GM20000 (cell line): ENCODE measurements at places on chromosomes 7 and 10.

DNA sequence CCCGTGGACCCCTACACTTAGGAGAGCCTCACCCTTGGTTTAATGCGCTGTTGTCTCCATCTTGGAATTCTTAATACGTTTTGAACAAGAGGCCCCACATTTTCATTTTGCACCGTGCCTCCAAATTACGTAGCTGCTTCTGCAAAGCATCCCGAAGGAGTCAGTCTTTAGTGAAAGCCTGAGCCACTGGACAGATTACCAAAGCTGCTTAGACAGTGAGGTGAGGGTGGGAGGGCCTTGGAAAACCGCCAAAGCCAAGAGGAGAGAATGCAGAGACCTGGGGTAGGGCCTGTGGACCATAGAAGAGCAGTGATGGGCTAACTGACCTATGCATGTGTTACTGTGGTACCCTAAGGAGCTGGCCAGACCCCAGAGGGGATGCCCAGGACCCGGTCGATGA, 4.2 kb upstream of the TCAF1 start:
- no peak for DNase-seq

DNA sequence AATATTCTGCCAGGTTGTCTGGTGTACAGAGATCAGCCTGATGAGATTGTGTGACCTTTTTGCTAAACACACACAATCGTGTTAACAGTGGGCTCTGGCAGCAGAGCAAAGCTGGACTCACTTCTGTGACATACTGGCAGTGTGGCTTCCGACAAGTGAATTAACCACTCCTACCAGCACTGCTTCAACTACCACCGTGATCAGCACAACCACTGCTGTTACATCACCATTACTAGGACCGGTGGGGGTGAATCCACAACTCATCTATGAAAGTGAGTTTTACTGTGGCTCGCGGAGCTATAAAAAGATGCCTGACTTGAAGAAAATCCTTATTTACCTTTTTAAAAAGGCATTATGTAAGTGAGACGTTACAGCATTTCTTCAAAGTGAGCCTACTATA, 135.6 kb downstream of the WDR37 start:
- DNase-seq = no peak

- DNase-seq = no peak
These were observed 50.5 kb downstream of the STRA8 start for GRCh38 chr7:135283959-135284638.

GRCh38 chr7:68936471-68937035, 661.7 kb upstream of the AUTS2 start:
- no peak for DNase-seq

DNA sequence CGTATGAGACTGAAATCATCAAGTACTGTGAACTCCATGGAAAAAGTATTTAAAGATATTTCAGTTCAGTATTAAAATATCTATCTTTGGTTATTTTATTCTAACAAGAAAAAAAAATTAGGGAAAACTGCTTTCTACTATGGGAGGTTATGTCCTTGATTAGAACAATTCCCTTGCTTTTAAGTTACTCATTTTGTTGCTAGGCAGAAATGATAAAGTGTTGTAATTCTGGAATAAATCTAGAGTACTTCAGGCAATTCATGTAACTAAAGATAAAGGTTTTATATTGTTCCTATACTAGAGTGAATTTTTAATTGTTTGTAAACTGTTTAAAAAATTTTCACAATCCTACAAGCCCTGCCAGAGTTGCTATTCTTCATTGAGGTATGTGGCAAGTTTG, 92.0 kb downstream of the BBS9 start:
- DNase-seq = no peak

GRCh38 chr10:127526161-127526560, 22.9 kb upstream of the NPS start:
- DNase-seq = no peak

- no peak for DNase-seq
These were observed 158.0 kb downstream of the TRIL start for GRCh38 chr7:28800150-28800549.

- no peak for DNase-seq
These were observed 517.5 kb downstream of the NRG3 start for GRCh38 chr10:82392533-82392932.

GRCh38 chr10:119620241-119621077, 23.7 kb upstream of the TIAL1 start:
- DNase-seq = no peak

- no peak for DNase-seq
These were observed 6.4 kb upstream of the CPA5 start for GRCh38 chr7:130338233-130338632.

GRCh38 chr10:99730026-99730425, 1.9 kb downstream of the COX15 start:
- DNase-seq = no peak

DNA sequence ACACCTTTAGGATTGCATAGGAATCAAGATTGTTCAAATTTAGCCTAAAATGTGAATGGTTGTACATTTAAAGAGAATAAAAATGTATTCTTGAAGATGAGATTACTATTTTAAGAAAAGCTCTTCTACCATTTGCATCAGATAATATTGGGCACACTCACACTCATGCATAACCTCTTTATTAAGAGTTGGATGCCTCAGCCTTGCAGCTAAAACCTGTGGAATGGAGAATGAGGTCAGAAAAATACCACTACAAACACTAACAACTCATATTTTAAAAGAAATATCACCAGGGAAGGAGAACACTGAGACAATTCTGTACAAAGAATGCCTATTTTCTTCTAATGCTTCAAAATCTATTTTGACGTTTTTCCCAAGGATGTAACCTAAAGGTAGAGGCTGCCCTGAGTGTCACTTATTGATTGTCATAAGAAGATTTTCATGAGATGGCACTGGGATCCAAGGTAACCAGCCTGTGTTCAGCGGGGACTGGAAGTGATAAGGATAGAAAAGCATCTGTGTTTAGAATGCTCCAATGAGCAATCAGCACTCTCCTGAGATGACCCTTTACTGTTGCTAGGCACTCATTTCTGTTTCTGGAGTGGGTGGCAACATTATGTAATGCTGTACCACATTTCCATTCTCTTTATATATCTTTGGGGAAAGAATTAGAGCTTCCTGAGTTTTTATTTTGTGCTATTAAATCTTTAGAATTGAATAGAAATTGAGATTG, 26.6 kb downstream of the REEP3 start:
- DNase-seq = no peak

- no peak for DNase-seq
These were observed 13.6 kb downstream of the PON2 start for GRCh38 chr7:95421000-95421846.

- no peak for DNase-seq
These were observed 15.8 kb upstream of the ACTA2 start for GRCh38 chr10:88968391-88968790.

GRCh38 chr10:132477066-132477397, 60.6 kb upstream of the INPP5A start:
- no peak for DNase-seq

DNA sequence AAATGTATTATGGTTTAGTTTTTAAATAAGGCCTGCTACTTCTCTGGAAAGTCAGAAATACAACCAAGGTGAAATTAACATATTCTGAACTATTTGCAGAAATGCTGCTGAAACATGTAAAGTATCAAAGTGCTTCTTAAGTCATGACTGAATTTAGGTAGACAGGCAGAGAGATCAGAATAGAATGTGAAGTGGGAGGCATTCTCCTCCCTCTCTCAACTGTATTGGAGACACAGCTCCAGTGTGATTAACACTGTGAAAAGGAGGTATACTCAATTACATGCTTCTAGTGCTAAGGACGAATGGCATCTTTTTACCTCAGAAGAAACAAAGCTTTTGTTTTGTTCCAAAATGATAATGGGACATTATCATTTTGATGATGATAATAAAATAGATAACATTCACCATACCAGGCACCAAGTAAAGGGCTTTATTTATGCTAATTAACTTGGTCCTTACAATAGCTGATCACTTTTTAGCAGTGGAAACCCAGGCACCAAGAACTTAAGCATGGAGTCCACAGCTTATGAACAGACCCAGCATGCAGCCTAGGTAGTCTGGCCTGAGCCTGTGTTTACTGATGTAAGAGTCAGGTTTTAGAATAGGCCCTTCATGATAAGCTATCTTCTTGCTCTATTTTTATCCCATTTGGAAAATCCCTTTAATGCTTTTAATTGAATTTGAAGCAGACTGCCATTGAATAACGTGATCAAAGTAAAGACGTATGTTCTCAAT, 26.0 kb downstream of the PPP1R9A start:
- no peak for DNase-seq
